RPMI8226 (cell line): ENCODE measurements at places on chromosomes 7 and 10.

DNA sequence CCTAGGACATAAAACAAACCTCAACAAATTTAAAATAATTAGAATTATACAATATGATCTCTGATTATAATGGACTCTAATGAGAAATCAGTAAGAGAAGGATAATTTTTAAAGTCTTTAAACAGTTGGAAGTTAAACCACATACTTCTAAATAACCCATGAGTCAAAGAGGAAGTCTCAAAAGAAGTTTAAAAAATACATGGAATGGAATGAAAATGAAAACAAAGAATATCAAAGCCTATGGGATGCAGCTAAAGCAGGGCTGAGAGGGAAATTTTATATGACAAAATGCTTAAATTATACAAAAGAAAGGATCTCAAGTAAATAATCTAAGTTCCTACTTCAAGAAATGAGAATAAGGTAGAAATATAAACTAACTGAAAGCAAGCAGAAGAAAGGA lies 460.5 kb downstream of the RPS24 start:
- DNase-seq: no peak

DNA sequence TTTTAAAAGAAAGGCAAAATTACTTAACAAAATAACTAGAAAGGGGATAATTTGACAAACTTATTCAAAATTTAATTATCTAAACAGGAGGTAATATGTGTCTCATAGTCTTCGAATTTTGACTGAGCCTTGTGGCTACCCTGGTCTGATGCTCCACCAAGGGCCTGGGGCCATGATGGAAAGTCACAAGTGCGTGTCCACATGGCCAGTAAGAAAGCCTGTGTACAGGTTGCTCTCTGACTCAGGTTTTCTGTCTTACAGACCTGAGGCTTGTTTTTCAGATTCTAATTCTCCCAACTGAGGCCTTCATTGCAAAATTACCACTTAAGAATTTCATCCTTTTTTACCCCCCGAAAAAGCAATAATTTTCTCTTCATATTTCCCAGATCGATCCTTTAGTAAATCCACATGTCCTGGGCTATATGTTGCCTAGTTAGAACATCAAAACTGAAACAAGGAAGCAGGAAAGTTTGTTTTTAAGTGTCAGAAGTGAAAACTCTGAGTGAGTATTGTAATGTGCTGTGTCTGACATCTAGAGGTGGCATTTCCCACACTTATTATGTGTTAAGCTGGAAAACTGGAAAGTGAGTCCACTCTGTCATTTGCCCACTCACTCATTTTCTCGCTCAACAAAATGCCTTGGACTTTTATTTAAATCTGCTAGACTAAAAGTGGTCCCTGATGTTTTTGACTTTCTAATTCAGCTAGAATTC lies 10.0 kb downstream of the CYP3A43 start:
- peak; percentile 10 for DNase-seq

DNA sequence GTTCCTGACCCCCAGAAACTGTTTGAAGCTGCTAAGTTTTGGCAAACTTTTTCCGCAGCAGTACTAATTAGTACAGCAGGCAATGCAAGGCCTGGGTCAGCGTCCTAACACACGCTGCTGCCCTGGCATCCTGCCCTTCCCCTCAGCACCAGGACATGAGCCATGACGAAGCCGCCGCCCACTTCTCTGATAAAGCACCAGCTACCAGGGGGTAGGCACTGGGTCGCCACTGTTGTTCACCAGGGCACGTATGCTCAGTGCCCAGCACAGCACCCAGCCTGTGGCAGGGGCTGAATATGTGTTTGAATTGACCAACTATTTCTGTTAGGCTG lies 59.5 kb downstream of the CHST15 start:
- no peak for DNase-seq

- DNase-seq: no peak
Measured at GRCh38 chr10:59315465-59315864, 46.9 kb downstream of the FAM13C start.

- no peak for DNase-seq
Measured at GRCh38 chr10:52623761-52624160, 148.8 kb downstream of the MBL2 start.

DNA sequence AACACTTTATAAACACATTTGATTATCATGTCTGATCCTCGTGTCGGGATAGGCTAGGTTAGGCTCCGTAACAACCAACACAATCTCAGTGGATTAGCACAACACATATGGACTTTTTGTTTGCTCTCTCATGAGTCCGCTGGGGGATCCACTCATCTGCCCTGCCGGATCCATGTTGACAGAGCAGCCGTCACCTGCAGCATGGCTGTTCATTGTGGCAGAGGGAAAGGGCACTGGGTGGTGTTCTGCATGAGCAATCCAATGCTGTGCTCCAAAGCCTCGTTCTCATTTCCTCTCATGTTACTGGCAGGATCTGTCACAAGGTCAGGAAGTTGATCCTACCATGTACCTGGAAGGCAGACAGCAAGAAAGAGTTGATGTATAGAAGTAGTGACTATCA lies 62.5 kb upstream of the RAPGEF5 start:
- DNase-seq: no peak

DNA sequence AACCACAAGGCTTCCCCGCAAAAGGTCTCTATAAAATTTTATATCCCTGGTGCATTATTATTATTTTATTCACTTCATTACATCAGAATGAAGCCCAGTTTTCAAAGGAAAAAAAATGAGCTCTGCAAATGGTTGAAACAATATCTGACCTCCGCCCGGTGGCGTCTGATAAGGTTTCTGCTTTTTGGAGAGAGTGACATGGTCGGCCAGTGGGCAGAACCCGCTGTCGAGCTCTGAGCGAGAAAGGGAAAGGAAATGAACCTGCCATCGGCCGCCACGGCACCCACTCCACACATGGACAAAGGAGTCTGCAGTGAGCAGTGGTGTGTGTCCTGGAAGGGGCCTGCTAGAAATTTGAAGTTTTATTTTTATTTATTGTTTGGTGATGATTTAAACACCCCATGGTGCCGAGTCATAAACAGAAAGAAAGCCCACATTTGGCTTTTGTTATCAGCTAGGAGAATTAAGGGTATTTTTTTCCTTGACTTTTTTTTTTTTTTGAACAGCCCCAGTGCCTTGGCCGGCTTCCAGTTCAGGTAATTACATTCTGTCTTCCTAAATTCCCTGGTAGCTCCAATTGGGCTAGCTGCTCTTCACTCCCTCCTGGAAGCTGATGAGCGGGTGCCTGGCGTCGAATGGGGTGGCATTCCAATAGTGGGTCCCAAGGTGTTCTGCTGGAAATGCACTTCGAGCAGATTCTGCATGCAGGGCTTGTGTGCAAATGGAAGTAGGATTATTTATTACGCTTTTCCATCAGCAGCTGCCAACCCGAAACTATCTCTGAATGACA lies 149.4 kb upstream of the MKI67 start:
- DNase-seq: no peak

DNA sequence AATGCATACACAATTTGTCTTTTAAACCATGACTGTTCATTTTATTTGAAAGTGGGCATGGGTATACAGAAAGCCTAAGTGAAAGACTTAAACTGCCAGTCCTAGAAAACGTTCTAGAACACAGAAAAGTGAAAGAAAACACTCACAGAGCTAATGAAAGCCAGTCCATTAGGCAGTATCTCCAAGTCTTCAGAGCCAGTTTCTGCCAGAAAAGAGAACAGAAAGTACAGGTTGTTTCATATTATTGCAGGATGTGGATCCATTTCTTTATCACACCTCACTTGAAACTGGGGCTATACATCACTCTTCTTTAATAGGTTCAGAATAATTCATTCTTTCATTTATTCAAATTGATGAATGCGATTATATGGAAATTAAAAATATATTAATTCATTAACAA lies 7.7 kb downstream of the PON1 start:
- DNase-seq: peak; percentile 58

GRCh38 chr10:14625765-14626525 lies 148.8 kb downstream of the FAM107B start:
- DNase-seq: no peak

GRCh38 chr10:49667991-49668390 lies 11.5 kb upstream of the C10orf53 start:
- no peak for DNase-seq
